Inflammatory macrophage treated with lipopolysaccharide for 1 hour (primary cell): ENCODE measurements at places on chromosomes 3 and 15.
A peak's percentile ranks its signal among the peaks of the same experiment; 100 is the strongest.

GRCh38 chr3:184583578-184584451 is 22.2 kb downstream of the EPHB3 start:
- no peak for DNase-seq

GRCh38 chr15:26091184-26091583 is 228.1 kb upstream of the ATP10A start:
- no peak for DNase-seq

DNA sequence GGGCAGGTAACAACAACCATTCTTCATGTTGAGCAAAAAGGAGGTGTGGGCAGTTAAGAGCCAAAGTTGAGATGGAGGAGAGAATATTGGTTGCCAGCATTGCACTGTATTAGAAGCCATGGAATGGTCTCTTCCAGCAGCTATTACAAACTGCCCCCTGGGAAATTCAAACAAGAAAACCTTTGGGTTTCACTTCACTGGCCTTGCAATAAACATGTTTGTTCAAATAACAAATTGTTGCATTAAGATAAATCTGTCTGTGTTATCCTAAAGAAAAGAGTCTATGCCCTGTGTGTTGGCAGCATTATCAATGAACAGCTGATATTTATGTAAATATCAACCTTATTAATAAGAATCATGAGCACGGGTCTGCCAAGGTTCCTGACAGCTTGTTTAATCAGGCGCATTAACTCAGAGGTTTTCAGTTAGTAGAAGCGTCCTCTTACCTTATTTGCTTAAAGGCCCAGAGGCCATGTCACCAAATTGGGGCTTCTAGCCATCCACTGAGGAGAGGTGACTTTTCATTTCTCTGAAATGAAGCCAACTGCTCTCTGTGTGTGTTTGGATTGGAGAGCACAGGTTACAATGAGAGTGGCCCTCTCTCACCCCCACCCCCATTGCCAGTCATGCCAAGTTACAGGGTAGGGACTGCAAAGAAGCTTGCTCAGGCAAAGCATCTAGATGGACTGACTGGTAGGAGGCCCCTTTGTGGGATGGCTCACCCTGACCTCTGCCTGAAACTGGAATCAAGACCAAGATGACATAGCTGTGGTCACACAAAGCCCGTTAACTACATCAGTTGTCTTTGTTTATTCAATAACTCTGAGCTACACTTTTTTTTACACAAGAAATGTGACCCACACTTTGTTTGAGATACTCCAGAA is 10.5 kb downstream of the FILIP1L start:
- no peak for DNase-seq

- DNase-seq: no peak
These were observed 37.5 kb downstream of the CTDSPL start for GRCh38 chr3:37899101-37899707.

- DNase-seq: no peak
These were observed 55.7 kb upstream of the GRM7 start for GRCh38 chr3:6805236-6805635.

GRCh38 chr15:78065284-78065872 is 12.1 kb downstream of the TBC1D2B start:
- DNase-seq: peak; percentile 88

- no peak for DNase-seq
These were observed 155.3 kb upstream of the SLCO3A1 start for GRCh38 chr15:91698241-91698640.

- no peak for DNase-seq
These were observed 51.5 kb downstream of the TIMP4 start for GRCh38 chr3:12107071-12107713.

DNA sequence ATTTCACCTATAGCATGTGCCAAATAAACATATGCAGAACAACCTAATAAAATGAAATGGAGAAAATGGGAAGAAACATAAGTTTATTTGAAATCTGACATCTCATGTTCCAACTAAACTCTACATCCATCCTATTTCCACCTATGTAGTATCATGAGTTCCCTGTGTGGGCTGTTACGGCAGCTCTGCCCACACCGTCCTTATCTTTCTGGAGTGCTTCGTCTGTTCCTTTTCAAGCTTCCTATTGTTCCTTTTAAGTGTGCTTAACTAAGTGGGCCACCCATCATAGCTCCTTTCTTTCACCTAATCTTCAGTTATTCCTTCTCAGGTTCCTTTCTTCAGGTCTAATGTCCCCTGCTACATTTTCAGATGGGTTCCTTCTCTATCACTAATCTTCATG is 17.3 kb downstream of the RYR3 start:
- no peak for DNase-seq

- no peak for DNase-seq
These were observed 15.5 kb downstream of the ATG3 start for GRCh38 chr3:112546216-112546759.

GRCh38 chr15:26287381-26287780 is 424.3 kb upstream of the ATP10A start:
- no peak for DNase-seq

DNA sequence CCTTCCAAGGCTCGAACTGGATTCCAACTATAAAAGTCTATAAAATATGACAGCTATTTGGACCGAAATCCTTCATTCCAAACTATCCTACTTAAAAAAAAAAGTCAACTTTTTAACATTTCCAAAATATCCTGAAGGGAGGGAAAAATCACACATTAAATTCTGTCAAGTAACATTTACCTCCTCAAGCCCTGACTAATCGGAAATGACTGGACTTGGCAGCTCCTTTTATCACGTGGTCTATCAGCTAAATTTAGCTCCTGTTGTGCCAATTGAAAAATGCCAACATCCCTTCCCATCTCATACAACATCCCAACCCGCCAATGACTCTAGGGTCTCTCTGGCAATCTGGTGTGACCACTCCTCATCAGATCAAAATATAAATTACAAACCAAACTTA is 297.9 kb downstream of the FHIT start:
- no peak for DNase-seq

- DNase-seq: no peak
These were observed 33.9 kb downstream of the ILDR1 start for GRCh38 chr3:121988146-121988545.

- peak; percentile 49 for DNase-seq
These were observed 3.3 kb upstream of the MTHFS start for GRCh38 chr15:79900087-79900486.

GRCh38 chr3:119229190-119229589 is 11.5 kb downstream of the B4GALT4 start:
- no peak for DNase-seq

- DNase-seq: no peak
These were observed 180.4 kb upstream of the NR2E3 start for GRCh38 chr15:71629781-71630474.

DNA sequence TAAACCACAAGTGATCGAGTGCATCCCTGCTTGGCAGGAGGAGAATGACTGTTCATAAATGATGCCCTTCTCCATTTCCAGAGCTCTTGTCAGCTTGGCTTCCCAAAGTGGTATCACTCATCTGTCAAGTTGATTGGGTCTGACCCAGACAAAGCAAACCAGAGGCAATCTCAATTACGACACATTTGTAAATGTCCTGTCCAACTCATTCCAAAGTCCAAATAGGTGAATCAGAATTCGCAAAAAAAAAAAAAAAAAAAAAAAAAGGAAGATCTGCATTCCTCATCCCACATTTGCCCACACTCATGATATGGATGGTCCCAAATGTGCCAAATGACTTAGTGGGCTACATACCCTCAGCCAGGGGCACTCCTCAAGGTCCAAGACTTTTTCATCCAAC is 91.9 kb downstream of the LRRC3B start:
- no peak for DNase-seq

GRCh38 chr3:89145995-89146394 is 38.6 kb downstream of the EPHA3 start:
- no peak for DNase-seq

DNA sequence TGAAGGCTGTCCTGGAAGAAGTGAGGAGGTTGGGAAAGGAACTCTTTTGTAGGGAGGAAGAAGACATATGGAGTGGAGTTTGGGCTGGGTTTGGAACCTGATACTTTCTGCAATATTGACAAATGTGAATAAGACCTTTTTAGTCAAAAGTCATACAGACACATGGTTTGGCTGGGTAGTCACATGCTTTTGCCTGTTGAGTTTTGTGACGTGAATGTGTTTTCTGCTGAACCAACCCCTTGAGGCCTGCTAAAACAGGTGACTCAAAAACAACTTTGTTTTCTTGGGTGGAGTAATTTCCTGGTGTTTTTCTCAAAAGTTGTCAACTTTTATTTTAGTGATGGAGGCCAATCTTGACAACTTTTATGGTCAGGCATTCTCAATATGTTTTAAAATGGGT is 39.4 kb upstream of the CCR4 start:
- no peak for DNase-seq

- DNase-seq: no peak
These were observed 1043.5 kb upstream of the ALCAM start for GRCh38 chr3:104323226-104323625.

DNA sequence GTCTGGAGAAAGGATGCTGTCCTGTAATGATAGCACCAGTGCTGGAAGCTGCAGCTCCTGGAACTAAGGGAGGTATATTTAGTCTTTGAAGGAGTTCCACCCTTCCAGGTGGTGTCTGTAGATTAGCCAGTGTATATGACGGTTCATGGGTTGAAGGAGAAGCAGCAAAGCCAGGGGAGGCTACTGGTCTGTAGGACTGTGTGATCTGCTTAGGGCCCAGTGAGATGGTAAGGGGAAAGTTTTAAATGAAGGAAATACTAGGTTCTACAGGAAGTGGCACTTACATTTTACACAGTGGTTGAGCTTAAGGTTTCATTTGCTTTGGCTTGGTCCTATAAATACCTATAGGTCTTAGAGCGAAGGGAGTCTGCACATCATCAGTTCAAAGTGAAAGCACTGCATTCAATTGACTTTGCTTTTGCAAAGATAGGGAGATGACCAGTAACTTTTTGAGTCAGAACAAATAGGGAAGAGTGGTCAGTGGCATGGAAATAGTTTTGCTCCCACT is 5.6 kb downstream of the SLC25A38 start:
- DNase-seq: no peak

DNA sequence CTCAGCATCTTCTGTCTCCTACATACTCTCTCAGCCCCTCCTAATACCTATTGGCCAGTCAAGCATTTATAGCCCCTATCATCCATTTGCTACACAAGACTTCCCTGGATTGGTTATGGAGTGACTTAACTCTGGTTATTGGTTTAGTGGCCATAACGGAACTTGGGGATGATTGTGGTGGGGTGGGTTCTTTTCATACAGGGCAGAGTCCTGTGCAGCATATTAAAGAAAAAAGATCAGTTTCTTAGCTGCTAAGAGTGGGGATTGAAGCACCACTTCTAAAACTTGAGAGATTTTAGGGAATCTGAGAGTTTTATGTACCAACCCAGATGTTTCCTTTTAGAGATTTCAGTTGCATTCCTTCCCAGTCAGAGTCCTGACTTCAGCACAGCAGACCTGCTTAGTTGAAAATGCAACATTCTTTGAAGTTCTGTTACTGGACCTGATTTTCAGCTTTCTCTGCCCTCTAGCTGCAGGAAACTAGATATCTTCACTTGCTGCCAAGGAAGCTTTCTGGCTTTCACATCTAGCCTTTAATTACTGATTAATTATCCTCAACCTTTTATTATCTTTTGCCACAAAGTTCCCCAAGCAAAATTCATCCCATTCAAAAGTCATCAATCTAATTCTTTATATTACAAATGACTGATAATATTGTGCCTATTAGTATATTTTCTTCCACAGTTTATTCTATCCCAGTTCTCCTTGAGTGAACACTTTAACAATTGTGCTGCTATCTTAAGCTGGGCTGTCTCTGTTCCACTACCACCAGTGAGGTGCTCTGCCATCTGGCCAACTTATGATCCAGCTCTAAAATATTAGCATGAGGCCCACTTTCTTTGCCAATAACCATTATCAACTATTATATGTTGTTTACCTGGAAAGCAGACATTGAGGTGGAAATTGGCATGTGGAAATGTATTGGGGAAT is 906.0 kb upstream of the ALCAM start:
- no peak for DNase-seq

- no peak for DNase-seq
These were observed 165.5 kb downstream of the ECT2 start for GRCh38 chr3:172915911-172916514.

DNA sequence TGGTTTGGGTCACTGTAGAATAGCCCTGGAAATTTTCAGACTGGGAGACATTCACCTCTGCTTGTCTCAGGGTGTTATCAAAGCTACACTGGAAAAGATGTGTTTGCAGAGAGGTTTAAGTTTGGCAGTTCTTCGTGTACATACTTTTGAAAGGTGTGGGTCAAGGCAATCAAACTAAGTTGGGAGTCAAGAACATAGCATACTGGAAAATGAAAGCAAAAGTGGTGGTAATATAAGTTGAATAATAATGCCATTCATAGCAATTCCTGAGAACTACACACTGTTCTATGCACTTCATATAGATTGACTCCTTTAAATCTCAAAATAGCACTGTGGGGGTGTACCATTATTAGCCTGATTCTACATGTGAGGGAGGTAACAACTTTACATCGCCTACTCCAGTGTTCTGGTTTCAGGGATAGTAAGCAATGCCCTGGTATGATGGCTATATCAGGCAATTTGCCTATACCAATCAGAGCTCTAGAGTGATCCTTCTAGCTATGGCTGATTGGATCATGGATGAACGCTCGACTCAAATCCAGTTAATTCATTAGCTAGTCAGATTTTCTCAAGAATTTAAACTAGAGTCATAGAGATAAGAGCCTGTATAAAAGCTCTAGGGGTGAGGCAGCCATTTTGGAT is 44.6 kb upstream of the RASGRP1 start:
- no peak for DNase-seq

DNA sequence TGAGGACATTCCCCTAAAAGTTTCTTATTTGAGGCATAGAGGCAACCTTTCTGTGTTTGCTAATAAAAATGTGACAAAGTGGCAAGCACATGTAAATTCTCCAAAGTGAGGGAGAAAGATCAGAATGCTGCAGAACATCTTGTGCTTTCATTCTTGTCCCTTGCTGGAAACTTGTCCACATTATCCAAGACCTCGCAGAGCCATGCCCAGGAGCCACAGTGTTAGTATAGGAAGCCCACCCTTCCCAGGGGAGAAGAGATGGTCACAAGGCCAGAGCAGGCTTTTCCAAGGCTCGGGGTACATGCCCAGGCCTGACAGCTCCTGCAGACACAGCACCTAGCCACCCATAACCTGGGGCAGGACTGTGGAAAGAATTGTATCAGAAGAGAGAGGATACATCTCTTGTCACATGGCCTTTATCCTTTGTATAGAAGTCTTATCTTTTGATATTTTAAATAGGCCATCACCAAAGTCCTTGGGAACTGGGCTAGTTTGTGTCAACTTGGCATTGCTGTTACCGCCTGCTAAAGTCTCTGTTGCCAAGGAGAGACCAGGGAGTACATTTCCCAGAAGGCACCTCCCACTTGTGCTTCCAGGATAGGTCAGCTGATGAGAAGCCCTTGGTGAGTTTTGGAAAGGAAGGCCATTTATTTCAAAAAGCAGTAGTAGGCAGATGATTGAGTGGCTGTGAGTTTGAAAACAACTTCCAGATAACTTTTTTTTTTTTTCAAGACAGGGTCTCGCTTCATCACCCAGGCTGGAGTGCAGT is 10.5 kb downstream of the DLEC1 start:
- DNase-seq: no peak

DNA sequence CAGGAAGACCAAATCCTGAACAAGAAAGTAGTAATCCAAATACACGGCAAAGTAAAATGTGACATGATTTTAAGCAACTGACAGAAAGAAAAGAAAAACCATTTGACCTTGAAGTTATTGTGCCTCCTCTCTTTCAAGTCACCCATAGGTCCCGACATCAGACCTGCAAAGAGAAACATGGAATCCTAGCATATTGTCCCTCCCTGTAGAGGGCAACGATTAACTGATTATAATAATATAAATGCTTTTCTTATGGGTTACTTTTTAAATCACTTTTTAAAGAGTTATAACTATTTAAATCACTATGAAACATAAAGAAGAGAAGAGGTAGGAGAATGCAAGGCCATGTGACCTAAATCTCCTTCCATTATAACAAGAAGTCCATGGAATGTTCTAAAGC is 143.2 kb upstream of the LIPC start:
- DNase-seq: no peak
